Activated T-cell treated with anti-CD3 and anti-CD28 coated beads, Interleukin-2, amount 50 U/mL, for 1 hour (primary cell): ENCODE measurements at places on chromosomes 3 and 15.

- DNase-seq = no peak
Measured at GRCh38 chr3:27340534-27340933, 28.6 kb downstream of the NEK10 start.

DNA sequence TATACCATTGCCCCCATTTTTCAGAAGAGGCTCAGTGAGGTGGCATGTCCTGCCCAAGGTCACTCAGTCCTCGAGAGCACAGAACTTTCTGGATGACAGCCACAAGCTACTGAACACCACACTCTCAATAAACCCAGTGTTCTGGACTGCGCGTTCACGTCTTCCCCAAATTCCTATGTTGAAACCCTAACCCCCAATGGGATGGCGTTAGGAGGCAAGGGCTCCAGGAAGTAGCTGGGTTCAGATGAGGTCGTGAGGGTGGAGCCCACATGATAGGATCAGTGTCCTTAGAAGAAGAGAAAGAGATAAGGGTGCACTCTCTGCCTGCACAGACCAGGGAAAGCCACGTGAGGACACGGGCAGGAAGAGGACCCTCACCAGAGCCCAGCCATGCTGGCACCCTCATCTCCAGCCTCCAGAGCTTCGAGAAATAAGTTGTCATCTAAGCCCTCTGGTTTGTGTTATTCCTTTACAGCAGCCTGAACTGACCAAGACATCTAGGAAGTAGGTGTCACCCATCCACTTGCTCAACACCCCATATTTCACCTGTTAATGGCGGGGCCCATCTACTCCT, 324.0 kb downstream of the UACA start:
- no peak for DNase-seq

DNA sequence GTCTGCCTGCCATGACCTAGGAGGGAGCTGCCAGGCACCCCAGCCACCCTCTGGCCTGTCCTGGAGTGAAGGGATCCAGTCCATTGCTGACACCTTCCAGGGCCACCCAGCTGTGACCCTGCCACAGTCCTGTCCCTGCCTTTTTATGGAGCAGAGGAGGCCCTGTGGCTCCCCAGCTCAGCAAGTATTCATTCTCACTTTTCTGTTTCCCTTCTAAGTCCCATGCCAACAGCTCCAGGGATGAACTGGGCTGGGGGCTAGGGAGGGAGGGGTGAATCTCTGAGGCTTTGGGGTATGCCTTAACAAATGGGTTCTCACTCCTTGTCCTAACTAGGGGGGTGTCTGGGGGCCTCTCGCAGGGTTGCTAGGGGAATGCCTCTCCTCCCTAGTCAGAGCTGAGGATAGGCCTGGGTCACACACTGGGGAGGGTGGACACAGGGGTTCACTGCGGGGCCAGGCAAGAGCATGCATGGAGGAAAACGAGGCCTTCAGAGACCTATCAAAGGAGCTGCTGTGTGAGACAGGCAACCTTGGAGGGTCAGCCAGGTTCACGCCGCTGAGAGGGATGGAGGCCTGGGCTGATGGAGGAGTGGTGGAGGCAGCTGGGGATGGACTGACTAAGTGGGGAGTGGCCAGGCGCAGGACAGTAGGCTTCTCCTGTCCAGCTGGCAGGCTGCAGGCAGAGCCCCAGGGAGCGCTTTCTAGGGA, 31.8 kb downstream of the EPHB3 start:
- no peak for DNase-seq

GRCh38 chr3:118801899-118802298, 232.7 kb downstream of the IGSF11 start:
- no peak for DNase-seq

DNA sequence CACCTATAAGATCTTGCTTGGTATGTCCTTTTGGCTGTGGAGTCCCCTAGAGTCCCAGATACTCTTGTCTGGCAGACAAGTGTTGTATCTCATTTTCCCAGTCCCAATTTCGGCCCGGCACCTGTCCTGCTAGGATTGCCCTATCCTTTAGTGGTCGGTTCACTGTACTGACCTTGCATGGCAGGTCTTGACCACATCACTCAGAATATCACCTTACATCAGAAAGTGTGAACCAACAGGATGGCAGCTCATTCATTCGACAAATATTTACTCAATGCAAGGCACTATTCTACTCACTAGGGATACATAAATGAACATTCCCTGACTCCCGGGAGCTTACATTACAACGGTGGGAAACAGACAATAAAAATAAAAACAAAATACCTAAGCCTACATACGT, 5.7 kb upstream of the CCDC80 start:
- no peak for DNase-seq

GRCh38 chr15:82020625-82021394, 25.0 kb downstream of the MEX3B start:
- no peak for DNase-seq

GRCh38 chr3:156132313-156132712, 11.9 kb downstream of the KCNAB1 start:
- DNase-seq = no peak

DNA sequence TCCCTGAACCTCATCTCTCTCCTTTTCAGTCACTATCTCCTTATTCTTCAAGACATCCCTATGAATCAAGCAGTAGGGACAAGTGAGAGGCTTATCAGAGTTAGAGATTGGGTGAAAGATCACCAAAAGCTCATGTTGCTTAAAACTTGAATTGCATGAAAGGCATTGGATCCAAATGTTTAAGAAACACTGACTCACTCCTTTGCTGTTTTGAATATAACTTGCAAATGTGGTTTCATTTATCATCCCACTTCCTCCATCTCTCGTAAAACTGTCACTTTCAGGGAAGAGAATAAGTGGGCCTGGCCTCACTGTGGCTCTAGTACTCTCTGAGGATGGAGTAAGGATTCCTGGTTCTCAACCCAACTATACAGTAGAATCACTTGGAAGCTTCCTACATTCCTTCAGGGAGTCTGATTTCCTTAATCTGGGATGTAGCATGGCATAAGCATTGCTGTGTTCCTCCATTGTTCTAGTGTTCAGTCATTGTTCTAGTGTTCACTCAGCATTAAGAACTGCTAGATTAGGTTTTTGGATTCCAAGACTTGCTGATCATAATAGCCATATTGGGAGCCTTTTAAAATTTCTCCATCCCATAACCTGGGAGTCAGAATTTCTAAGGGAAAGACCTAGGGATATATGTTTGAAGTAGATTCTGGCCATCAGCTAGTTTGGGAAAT, 171.8 kb downstream of the TMEM108 start:
- DNase-seq = no peak

GRCh38 chr15:73518180-73518862, 75.4 kb downstream of the REC114 start:
- no peak for DNase-seq

- peak; percentile 43 for DNase-seq
Measured at GRCh38 chr15:64152507-64153387, 1.2 kb downstream of the SNX22 start.

GRCh38 chr3:83003917-83004316, 1242.5 kb upstream of the GBE1 start:
- no peak for DNase-seq
